ENCODE measurements at places on chromosomes 16 and 17. TPM values are rescaled to one million over a fixed set of nuclear protein-coding genes. Genes with fewer than 3 reads are reported as not detected.

FOXL1 gene
- total RNA-seq = not detected

ERN2 gene
- total RNA-seq = not detected

CCL17 gene
- not detected for total RNA-seq

HSF4 gene
- 76.8 TPM for total RNA-seq

SOCS7 gene
- total RNA-seq = 16.4 TPM

MYL11 gene
- not detected for total RNA-seq

TMC5 gene
- total RNA-seq = not detected

SDK2 gene
- total RNA-seq = 29.3 TPM

NPLOC4 gene
- 109 TPM for total RNA-seq

CHP2 gene
- total RNA-seq = not detected

AOC3 gene
- 0.74 TPM for total RNA-seq

RHBDL3 gene
- 0.72 TPM for total RNA-seq

KRT32 gene
- total RNA-seq = not detected

KRT27 gene
- total RNA-seq = not detected

TMEM235 gene
- total RNA-seq = not detected

YPEL2 gene
- 24.0 TPM for total RNA-seq

CDH3 gene
- 0.51 TPM for total RNA-seq

KIF2B gene
- not detected for total RNA-seq

CSH1 gene
- total RNA-seq = not detected

TM4SF5 gene
- total RNA-seq = not detected

ADGRG3 gene
- not detected for total RNA-seq

RABEP1 gene
- total RNA-seq = 42.0 TPM

All from activated naive CD8-positive, alpha-beta T cell treated with anti-CD3 and anti-CD28 coated beads, Interleukin-2, amount 10 ng/mL, durations not matched to agents 7 days and 5 days (primary cell).